Activated CD4-positive, alpha-beta T cell treated with anti-CD3 and anti-CD28 coated beads for 36 hours (primary cell): ENCODE measurements at places on chromosomes 5 and 9. TPM values are rescaled to one million over a fixed set of nuclear protein-coding genes. Genes with fewer than 3 reads are reported as not detected.

- no peak overlapping the region for H3K27ac ChIP-seq
- peaks cover 58% of the 10 kb centered on the region for H3K27me3 ChIP-seq
- H3K4me3 ChIP-seq: no peak overlapping the region
Observed at GRCh38 chr5:135494196-135494595, 41.6 kb downstream of the NEUROG1 start.

DNA sequence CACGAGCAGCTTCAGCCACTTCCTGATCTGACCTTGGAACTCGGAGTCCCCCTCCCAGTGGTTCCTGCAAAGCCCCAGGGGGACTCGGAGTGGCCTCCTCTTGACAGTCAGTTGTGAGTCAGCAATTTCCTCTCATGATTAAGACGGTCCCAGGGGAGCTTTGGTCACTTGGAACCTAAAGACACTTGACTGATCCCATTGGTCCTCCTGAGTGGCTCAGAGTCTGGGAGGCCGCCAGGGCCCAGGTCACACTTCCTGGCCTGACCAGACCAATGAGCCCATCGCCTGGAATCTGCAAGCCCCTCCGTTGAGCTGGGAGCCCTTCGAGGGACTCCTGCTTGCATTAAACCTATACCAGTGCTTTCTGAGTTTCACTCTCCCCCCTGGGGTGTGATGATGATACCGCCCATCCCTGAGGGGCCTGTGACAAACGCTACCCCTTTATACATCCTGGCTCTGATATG lies 29.1 kb downstream of the TSPAN17 start:
- H3K36me3 ChIP-seq: no peaks in the 10 kb centered on the region
- peaks cover 24% of the 10 kb centered on the region for H3K27me3 ChIP-seq
- H3K4me3 ChIP-seq: no peak overlapping the region
- DNase-seq: no peak
- H3K27ac ChIP-seq: no peak overlapping the region
- no peaks in the 10 kb centered on the region for H3K4me1 ChIP-seq

DNA sequence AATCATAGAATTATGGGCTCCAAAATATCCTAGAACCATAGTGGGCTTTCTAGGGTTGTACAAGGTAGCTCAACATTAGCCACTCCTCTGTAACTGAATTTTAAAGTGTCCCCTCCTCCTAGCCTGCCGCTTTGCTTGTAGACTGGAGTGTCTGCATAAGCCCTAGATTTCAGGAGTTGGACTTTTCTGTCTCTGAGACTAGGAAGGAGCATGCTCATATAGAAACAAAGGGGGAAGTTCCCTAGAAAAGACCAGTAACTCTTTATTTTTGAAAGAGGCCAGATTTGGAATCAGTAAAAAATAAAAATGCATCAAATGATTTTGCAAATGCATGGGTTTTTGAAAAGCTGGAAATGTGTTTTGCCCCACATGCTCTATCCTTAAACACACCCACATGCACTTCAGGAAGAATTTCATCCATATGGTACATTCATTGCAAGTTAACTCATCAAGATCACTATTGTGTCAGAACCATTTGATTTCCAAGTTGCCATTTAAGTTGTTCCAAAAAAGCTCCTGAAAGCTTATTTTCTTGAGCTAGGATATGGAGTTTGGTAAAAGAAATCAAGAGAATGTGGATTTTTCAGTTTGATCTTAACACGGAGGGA lies 121.0 kb upstream of the NR3C1 start:
- no peak for DNase-seq
- no peaks in the 10 kb centered on the region for H3K4me1 ChIP-seq
- H3K27ac ChIP-seq: no peak overlapping the region
- H3K4me3 ChIP-seq: no peak overlapping the region
- H3K27me3 ChIP-seq: no peaks in the 10 kb centered on the region

- H3K27ac ChIP-seq: no peak overlapping the region
- H3K4me1 ChIP-seq: no peaks in the 10 kb centered on the region
- H3K27me3 ChIP-seq: no peaks in the 10 kb centered on the region
- DNase-seq: no peak
- no peak overlapping the region for H3K4me3 ChIP-seq
Observed at GRCh38 chr9:81183761-81184160, 505.6 kb downstream of the TLE1 start.

GRCh38 chr5:150931368-150931965 lies 26.7 kb upstream of the ZNF300 start:
- no peaks in the 10 kb centered on the region for H3K27me3 ChIP-seq
- no peaks in the 10 kb centered on the region for H3K4me1 ChIP-seq
- no peak for DNase-seq
- H3K36me3 ChIP-seq: peaks cover 23% of the 10 kb centered on the region

GRCh38 chr5:54226215-54226614 lies 84.2 kb downstream of the ARL15 start:
- peaks cover 6% of the 10 kb centered on the region for H3K4me1 ChIP-seq
- DNase-seq: no peak
- no peak overlapping the region for H3K27ac ChIP-seq
- no peak overlapping the region for H3K4me3 ChIP-seq

DNA sequence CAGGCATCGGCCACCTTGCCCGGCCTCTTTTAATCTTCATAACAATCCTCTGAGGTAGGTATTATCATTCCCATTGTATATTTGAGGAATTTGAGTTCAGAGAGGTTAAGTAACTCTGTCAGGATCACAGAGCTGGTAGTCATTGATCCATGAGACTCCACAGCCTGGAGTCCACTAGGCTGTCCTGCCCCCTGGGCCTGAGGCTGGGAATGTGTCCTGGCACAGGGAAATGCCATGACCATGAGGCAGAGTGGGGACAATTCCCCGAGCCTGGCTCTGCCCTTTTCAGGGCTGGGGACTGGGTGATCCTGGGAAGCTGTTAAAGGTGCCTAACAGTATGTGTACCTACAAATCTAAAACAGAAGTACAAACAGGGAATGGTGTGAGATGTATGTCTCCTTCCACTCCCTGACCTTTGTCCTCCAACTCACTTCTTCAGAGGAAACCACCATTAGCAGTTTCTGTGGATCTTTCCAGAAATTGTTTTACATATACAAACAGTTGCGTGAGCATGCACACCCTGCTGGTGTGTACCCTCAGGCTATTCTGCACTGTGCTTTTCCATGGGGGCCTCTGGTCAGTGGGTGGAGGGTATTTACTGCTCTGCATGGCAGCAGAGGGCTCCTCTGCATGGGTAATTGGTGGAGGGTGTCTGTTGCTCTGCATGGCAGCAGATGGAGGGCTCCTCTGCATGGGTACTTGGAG lies 53.8 kb downstream of the NDST1 start:
- DNase-seq: no peak
- H3K36me3 ChIP-seq: no peaks in the 10 kb centered on the region
- no peak overlapping the region for H3K27ac ChIP-seq
- H3K27me3 ChIP-seq: no peaks in the 10 kb centered on the region
- H3K4me1 ChIP-seq: no peaks in the 10 kb centered on the region
- no peak overlapping the region for H3K4me3 ChIP-seq

DNA sequence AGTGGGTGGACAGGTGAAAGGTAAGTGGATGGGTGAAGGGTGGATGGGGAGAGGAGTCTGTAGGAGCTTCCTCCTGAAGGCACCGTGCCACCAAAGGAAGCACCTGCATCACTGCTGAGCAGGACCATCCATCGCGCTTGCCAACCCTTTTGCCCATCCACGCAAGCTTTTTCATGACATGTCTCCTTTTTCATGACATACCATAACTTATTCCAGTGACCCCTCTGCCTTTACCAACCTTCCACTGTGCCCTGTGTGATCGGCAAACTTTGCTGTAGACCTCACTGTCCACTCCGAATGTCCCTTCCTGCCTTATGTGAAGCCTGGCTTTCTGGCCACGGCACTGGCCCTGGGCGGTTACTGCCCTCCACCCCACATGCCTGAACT lies 13.4 kb downstream of the FLT4 start:
- H3K36me3 ChIP-seq: no peaks in the 10 kb centered on the region
- H3K27ac ChIP-seq: no peak overlapping the region
- no peaks in the 10 kb centered on the region for H3K4me1 ChIP-seq
- no peak overlapping the region for H3K4me3 ChIP-seq
- peaks cover 4% of the 10 kb centered on the region for H3K27me3 ChIP-seq
- peak; percentile 2 for DNase-seq

SEMA5A gene
- total RNA-seq: 0.04 TPM

PIP5KL1 gene
- total RNA-seq: 2.8 TPM

SLC36A3 gene
- total RNA-seq: not detected

BSPRY gene
- total RNA-seq: 6.6 TPM
